ENCODE measurements at places on chromosomes 6 and 20.
A peak's percentile ranks its signal among the peaks of the same experiment; 100 is the strongest.

DNA sequence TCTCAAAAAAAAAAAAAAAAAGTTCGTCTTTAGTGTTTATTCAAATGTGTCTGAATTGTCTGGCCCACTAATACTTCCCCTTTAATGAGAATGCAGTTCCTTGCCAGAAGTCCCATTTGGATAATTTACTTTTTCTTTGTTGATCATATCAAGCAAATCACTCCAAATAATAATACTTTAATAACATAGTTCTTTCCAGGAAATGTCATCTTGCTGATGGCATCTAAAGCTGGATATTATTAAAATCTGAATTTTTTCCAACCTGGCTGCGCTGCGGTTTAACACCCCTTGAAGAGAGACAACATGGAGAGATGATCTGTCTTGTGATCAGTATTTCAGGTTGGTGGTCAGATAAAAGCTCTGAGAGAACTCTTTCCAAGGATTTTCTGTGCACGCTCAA lies 111.2 kb upstream of the CNKSR3 start:
- no peak for ATAC-seq

GRCh38 chr20:10332656-10333415 lies 101.2 kb downstream of the MKKS start:
- no peak for ATAC-seq

DNA sequence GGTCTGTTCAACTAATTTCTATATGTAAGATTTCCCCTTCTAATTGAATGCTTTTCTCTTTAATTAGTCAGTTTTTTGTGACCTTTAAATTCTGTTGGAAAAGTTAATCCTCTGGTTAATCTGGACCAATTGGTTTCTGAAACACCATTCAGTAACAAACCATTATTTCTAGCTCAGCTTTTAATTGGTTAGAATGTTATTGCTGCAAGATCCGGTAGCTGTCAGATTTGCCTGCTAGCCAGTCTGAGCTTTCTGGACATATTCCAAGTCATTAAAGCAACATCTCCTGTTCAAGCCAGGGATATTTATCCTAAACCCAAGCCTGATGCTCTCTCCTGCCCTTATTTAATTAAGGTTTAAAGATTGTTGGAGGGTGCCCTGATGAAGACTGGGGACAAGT lies 55.1 kb upstream of the FBXL4 start:
- no peak for ATAC-seq

- ATAC-seq: no peak
Measured at GRCh38 chr6:131290955-131291354, 155.7 kb downstream of the AKAP7 start.

DNA sequence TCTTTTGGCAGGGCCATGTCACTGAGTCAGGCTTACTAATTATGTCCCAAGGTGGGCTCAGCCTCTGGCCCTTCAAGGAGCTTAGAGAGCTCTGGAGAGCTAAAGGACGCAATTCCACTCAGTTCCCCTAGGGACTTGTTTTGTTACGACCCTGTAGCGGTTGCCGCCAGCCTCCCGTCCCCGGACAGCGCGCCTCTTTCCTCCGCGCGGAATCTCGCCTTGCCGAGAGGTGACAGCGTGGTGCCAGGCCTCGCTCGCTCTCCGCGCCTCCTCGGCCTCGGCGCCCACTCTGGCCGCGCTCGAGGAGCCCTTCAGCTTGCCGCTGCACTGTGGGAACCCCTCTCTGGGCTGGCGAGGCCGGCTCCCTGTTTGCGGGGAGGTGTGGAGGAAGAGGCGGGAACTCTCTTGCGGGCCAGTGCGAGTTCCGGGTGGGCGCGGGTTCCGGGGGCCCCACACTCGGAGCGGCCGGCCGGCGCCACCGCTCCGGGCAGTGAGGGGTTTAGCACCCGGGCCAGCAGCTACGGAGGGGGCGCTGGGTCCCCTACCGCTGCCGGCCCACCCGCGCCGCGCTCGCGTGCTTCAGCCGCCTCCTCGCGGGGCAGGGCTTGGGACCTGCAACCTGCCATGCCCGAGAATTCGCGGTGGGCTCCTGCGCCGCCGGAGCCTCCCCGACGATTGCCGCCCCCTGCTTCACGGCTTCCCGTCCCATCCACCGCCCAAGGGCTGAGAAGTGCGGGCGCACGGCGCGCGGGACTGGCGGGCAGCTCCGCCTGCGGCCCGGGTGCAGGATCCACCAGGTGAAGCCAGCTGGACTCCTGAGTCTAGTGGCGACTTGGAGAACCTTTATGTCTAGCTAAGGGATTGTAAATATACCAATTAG lies 9.9 kb upstream of the ZNF311 start:
- ATAC-seq: no peak

- peak; percentile 72 for ATAC-seq
Measured at GRCh38 chr6:70369332-70369950, 43.9 kb upstream of the FAM135A start.

DNA sequence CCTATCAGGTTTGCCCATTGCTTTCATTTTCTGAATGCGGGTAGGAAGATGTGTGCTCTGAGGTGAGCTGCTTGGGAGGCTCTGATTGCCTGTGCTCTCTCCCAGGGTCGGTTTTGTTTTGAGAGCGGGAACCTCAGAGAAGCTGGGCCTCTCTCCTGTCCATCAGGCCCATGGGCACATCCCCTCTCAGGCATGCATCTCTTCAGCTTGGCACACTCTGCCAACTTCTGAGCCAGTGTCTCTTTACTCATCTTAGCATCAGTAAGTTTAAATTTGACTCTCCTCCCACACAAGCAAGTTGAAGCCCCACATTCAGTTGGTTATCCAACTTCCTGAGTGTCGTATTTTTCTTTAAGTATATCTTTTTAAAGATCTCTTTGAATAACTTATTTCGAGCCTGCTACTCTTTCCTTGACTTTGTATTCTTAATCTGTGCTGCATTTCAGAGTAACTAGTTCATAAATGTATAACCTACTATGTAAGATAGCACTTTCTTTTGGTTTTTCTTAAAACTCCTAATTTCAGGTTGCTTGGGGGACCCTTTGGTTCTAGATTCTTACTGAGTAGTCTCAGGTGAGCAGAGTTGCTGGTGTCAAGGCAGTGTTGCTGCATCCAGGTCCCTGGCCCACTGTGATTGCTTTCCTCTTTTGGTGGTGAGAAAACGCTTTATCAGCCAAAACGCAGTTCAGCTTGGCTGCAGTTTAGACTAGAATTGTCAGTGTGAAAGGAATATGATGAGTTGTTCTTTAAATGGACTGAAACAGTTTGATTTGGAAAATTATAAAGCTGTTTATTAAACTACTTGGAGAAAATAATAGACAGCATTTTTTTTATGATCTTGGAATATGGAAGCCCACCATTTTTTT lies 54.8 kb downstream of the SNX9 start:
- peak; percentile 62 for ATAC-seq

DNA sequence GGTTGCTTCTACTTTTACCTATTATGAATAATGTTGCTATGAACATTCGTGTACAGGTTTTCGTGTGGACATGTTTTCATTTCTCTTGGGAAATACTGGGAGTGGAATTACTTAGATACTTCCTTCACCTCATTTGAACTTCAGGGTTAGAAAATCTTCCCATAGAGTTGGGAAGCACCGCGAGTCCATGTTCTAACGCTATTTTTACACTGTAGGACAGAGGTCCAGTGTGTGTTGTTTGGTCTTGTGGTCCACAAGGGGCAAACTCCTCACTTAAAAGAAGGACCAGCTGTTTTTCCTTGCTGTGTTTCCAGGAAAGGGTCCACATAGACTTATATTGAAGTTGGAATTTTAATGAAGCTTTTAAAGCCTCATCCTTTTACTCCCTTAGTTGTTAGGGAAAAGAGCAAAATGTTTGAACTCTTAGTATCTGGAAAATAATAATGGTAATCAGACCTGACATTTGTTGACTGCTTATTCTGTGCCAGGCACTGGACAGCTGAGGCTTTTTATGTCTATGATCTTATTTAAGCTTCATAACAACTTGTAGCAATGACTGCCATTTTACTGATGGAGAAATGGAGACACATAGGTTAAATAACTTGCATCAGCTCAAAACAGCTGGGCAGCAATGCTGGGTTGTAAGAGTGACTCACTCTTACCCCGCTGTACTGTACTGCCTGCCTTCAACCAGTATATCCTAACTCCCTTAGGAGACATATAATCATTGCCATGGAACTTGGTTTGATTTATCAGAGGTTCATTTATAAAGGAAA lies 52.0 kb downstream of the CDC5L start:
- ATAC-seq: no peak

- ATAC-seq: no peak
Measured at GRCh38 chr6:54473328-54473727, 165.1 kb downstream of the TINAG start.

DNA sequence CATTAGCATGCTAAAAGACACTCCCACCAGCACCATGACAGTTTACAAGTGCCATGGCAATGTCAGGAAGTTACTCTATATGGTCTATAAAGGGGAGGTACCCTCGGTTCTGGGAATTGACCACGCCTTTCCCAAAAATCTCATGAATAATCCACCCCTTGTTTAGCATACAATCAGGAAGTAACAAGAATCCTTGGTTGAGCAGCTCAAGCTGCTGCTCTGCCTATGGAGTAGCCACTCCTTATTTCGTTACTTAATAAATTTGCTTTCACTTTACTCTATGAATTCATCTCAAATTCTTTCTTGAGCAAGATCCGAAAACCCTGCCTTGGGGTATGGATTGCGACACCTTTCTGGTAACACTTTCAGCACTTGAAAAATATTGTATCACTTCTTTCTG lies 243.0 kb downstream of the BMP2 start:
- no peak for ATAC-seq

DNA sequence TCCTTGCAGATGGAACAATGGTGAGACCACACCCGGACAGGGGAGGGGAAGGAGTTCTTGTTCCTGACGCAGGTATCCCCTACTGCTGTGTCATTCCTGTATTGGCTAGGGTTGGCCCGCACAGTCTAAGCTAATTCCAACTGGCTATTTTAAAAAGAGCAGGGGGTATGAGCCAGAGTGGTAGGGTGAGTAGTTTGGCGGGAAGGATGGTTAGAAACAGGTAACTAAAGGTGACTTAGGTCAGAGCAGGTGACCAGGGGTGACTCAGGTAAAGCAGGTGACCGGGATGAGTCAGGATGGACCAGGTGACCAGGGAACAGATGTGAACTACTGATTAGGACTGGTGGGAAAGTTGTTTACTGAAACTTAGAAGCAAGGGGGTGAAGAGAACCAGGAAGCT lies 58.0 kb downstream of the ZNF292 start:
- no peak for ATAC-seq

GRCh38 chr6:155260686-155261085 lies 3.1 kb upstream of the CLDN20 start:
- no peak for ATAC-seq

DNA sequence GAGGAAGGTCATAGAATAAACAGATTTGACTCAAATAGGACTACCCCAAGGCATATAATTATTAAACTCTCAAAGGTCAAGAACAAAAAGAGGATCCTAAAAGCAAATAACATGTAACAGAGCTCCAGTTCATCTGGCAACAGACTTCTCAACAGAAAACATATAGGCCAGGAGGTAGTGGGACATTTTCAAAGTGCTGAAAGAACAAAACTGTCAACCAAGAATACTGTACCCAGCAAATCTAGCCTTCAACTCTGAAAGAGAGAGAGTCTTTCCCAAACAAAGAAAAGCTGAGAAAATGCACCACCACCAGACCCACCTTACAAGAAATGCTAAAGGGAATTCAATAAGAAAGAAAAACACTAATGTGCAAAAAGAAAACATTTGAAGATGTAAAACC lies 11.9 kb downstream of the NQO2 start:
- no peak for ATAC-seq

DNA sequence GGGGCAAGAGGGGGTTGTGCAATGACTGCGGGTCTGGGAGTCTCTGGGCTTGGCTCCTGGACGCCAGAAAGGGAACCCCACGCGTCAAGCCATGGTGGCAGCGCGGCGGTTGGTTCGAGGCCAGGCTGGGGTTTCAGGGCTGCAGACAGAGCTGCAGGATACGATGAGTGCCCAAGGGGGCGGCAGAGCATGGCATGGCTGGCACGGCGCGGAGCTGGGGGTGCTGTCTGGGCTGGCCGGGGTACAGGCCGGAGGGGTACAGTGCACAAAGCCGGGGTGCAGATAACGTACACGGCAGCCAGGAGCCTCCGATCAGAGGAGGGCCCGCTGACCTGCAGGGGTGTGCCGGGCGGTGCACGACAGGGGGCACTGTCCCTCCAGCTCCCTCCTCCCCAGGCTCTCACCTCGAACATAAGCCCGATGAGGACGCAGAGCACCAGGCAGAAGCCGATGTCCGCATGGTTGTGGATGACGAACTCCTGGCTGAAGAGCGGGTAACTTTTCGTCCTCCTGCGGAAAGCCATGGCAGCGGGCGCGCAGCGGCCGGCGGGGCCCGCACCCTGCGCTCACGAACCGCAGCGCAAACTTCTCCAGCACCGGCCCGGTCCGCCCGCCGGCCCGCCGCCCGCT lies 353 bp downstream of the TRAM2 start:
- ATAC-seq: peak; percentile 86

DNA sequence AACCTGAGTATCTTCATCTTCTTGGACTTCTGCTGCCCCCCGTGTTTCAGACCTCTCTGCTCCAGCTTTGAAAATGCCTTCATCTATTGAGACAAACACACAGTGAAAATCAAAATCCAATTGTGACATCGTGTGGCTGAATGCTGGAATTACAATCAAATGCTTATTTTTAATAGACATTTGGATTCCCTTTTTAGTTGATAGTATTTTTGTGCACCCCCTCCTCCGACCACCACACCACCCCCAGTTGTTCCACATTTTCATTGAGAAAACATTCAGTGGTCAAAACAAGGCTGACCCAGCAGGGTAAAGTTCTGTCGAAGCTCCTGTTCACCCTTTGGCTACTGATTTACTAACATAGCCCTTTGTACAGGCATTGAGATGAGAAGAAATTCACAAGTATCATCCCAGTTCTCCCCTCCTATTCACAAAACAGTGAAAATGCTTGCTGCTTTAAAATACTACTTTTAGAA lies 79.0 kb downstream of the NRSN1 start:
- no peak for ATAC-seq

- ATAC-seq: no peak
Measured at GRCh38 chr20:41258474-41258873, 59.1 kb downstream of the ZHX3 start.

- no peak for ATAC-seq
Measured at GRCh38 chr6:129236001-129236517, 353.1 kb downstream of the LAMA2 start.

DNA sequence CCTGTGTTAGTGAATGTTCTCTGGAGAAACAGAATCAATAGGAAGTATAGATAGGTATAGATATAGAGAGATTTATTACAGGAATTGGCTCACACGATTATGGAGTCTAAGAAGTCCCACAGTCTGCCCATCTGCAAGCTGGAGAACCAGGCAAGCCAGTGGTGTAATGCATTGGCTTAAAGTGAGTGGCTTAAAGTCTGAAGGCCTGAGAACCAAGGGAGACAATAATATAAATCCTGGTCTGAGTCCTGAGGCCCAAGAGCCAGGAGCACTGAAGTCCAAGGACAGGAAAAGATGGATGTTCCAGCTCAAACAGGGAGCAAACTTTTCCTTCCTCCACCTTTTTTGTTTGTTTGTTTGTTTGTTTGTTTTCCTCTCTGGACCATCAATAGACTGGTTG lies 131.2 kb upstream of the LRFN2 start:
- ATAC-seq: no peak

Measured in stimulated activated memory B cell treated with anti-CD40 and anti-IgM and Interleukin-4, amounts not matched to agents 10 μg/mL and 1 μg/mL and 100 μg/mL, for 72 hours (primary cell).